ENCODE measurements at places on chromosomes 3 and 15. TPM values are rescaled to one million over a fixed set of nuclear protein-coding genes. Genes with fewer than 3 reads are reported as not detected.
A peak's percentile ranks its signal among the peaks of the same experiment; 100 is the strongest.

DNA sequence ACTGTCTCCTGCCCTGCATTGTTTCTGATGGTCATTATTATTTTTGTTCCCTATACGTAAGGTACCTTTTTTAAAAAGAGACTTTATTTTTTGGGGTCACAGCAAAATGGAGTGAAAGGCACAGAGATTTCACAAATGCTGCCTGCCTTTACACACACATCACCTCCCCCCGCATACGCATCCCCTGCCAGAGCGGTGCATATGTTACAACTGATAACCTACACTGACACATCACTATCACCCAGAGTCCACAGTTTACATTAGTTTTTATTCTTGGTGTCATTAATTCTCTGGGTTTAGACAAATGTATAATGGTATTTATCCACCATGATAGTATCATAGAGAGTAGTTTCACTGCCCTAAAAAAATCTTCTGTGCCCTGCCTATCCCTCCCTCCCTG, 43.6 kb upstream of the KLF13 start:
- DNase-seq: peak; percentile 27
- H3K36me3 ChIP-seq: peaks cover 7% of the 10 kb centered on the region
- no peak overlapping the region for H3K4me3 ChIP-seq
- H3K27ac ChIP-seq: no peak overlapping the region
- no peaks in the 10 kb centered on the region for H3K27me3 ChIP-seq

DNA sequence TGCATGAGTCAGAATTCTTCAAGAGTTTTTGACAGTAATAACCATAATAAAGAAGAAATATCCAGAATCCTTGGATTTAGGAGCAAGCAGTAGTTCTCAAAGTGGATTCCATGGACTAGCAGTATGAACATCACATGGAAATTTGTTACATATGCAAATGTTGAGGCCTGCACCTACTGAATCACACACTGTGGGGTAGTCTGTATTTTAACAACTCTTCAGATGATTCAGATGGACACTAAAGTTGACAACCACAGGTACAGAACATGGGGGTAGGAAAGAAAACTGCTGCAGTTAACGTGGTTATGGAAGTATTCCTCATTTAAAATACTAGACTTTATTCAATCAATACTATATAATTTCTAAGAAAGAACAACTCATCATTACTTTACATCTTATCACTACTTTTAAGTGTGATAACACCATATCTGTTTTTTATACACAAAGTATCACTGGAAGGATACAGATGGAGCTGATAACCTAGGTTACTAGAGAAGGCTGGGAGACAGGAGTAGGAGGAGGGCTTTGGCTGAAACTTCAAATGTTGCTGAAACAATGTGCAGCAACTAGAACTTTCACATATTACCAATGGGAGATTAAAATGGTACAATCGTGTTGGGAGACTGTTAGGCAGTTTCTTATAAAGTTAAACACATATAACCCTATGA, 11.7 kb downstream of the NEDD4 start:
- H3K27ac ChIP-seq: no peak overlapping the region
- DNase-seq: no peak
- H3K36me3 ChIP-seq: peaks cover 3% of the 10 kb centered on the region
- no peak overlapping the region for H3K4me3 ChIP-seq

SNRK gene
- total RNA-seq: 57.2 TPM

- H3K4me1 ChIP-seq: no peaks in the 10 kb centered on the region
- H3K27ac ChIP-seq: no peak overlapping the region
- H3K4me3 ChIP-seq: no peak overlapping the region
- no peaks in the 10 kb centered on the region for H3K27me3 ChIP-seq
- H3K36me3 ChIP-seq: peaks cover 1% of the 10 kb centered on the region
Measured at GRCh38 chr3:158381262-158381868, 189.6 kb upstream of the MLF1 start.

- H3K27me3 ChIP-seq: peaks cover 23% of the 10 kb centered on the region
- peaks cover 3% of the 10 kb centered on the region for H3K4me1 ChIP-seq
- H3K27ac ChIP-seq: no peak overlapping the region
- no peaks in the 10 kb centered on the region for H3K36me3 ChIP-seq
Measured at GRCh38 chr15:65072617-65073016, 3.9 kb upstream of the KBTBD13 start.

GRCh38 chr3:52574056-52574965, 37.9 kb downstream of the UQCC5 start:
- H3K36me3 ChIP-seq: peaks cover 45% of the 10 kb centered on the region
- no peak overlapping the region for H3K4me3 ChIP-seq
- no peaks in the 10 kb centered on the region for H3K27me3 ChIP-seq
- no peak overlapping the region for H3K27ac ChIP-seq
- DNase-seq: no peak

STRIT1 gene
- total RNA-seq: not detected

- peak overlapping the region; percentile 95 for H3K27ac ChIP-seq
- H3K4me1 ChIP-seq: peaks cover 96% of the 10 kb centered on the region
- peak overlapping the region; percentile 45 for H3K4me3 ChIP-seq
Measured at GRCh38 chr3:30618526-30618925, 12.1 kb downstream of the TGFBR2 start.

DNA sequence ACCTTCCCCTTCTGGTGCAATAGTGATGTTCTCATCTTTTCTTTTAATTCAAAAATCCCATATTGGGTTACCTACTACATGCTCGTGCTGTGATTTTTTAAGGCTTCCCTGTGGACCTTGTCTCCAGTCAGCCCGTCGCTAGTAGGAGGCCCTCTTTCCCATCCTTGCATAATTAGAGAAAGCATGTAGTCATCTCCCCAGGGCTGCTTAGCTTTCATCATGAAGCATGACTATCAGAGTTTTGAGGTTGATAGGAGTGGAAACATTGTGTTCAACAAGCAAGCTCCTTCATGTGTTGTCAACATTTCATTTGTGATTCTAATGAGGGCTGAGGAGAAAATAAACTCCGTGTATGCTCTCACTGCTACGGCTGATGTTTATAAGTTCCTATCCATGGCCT, 8.7 kb upstream of the LRTM1 start:
- DNase-seq: no peak
- H3K36me3 ChIP-seq: no peaks in the 10 kb centered on the region
- H3K4me1 ChIP-seq: no peaks in the 10 kb centered on the region
- H3K4me3 ChIP-seq: no peak overlapping the region
- no peak overlapping the region for H3K27ac ChIP-seq

GRCh38 chr3:181847276-181847675, 135.6 kb downstream of the SOX2 start:
- DNase-seq: no peak
- H3K4me1 ChIP-seq: no peaks in the 10 kb centered on the region
- no peaks in the 10 kb centered on the region for H3K27me3 ChIP-seq
- no peak overlapping the region for H3K27ac ChIP-seq
- no peaks in the 10 kb centered on the region for H3K36me3 ChIP-seq

NMNAT3 gene
- total RNA-seq: 0.80 TPM

PRICKLE2 gene
- not detected for total RNA-seq

DNA sequence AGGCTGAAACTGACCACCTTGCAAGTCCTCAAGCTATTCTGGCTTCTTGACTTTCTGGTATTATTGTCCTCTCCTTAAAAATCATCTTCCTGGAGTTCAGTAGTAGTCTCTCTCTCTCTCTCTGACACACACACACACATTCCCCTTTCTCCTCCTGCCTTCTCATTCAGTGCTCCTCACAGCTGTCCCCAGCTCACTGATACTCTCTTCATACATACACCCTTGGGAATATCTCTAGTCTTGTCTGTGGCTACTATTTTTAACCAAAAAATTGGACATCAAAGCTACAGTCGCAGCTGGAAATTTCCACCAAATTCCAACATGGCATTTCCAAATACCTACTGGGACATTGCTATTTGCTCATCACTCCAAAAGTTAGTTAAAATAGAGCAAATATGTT, 178.9 kb downstream of the ECT2 start:
- H3K27ac ChIP-seq: no peak overlapping the region
- no peaks in the 10 kb centered on the region for H3K36me3 ChIP-seq

LRRC34 gene
- total RNA-seq: 7.2 TPM

DNA sequence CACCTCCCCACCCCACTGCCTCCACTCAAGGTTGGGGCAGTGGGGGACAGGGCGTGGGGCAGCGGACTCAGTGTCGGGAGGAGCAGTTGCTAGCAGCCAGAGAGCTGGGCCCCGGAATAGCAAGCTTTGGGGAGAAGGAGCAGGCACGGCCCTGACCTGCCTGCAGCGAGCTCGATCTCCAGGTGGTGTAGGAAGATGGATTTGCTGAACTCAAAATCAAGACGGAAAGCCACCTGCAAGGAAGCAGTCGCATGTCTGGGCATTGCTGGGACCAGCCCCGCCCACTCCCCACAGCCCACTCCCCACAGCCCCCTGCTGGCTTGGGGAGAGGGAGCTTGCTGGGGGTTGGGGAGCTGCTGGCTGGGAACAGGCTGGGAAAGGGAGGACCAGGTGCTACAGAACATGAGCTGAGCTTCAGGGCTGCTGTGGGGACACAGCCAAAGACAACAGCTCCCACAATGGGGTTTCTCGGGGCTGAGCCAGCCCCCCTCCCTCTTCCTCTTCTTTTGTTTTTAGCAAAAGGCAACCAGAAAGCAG, 38.0 kb downstream of the FEM1B start:
- H3K4me1 ChIP-seq: no peaks in the 10 kb centered on the region
- no peaks in the 10 kb centered on the region for H3K36me3 ChIP-seq
- no peak overlapping the region for H3K27ac ChIP-seq
- DNase-seq: no peak

- H3K27me3 ChIP-seq: peaks cover 6% of the 10 kb centered on the region
- H3K36me3 ChIP-seq: peaks cover 1% of the 10 kb centered on the region
- DNase-seq: no peak
- no peak overlapping the region for H3K27ac ChIP-seq
- peaks cover 9% of the 10 kb centered on the region for H3K4me1 ChIP-seq
Measured at GRCh38 chr3:59508273-59508672, 458.4 kb upstream of the CFAP20DC start.

DNA sequence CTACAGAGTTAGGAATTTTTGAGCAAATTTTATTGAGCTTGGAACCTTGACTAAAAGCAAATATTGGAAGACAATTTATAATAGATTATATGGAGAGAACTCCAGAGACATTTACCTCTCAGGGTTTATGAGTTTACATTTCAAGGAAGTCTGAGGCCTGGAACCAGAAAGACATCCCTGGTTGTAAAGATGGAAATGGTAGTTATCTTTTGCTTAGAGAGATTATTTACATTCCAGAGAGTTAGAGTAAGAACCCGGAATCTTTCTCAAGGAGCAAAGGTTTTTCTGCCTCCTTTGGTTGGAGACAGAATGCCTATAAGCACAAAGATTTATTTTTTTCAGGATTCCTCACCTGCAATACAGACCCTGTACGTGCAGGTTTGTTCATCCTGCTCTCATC, 458.1 kb downstream of the TBL1XR1 start:
- no peak overlapping the region for H3K4me3 ChIP-seq
- no peaks in the 10 kb centered on the region for H3K27me3 ChIP-seq
- no peaks in the 10 kb centered on the region for H3K4me1 ChIP-seq
- no peak overlapping the region for H3K27ac ChIP-seq
- DNase-seq: no peak
- no peaks in the 10 kb centered on the region for H3K36me3 ChIP-seq

DNA sequence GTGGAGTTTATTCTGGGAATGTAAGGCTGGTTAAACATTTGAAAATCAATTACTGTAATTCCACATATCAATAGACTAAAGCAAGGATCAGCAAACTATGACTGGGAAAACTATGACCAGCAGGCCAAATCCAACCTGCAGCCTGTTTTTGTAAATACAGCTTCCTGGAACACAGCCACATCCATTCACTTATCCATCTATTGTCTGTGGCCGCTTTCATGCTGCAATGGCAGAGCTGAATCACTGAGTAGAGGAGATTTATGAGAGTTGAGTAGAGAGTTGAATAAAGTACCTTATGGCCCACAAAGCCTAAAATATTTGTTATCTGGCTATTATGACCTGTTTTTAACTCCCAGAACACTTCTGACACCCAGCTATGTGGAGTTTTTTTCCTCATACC, 12.2 kb downstream of the MYLK start:
- peaks cover 12% of the 10 kb centered on the region for H3K4me1 ChIP-seq
- no peak for DNase-seq
- no peak overlapping the region for H3K27ac ChIP-seq
- no peak overlapping the region for H3K4me3 ChIP-seq
- peaks cover 27% of the 10 kb centered on the region for H3K27me3 ChIP-seq

DNA sequence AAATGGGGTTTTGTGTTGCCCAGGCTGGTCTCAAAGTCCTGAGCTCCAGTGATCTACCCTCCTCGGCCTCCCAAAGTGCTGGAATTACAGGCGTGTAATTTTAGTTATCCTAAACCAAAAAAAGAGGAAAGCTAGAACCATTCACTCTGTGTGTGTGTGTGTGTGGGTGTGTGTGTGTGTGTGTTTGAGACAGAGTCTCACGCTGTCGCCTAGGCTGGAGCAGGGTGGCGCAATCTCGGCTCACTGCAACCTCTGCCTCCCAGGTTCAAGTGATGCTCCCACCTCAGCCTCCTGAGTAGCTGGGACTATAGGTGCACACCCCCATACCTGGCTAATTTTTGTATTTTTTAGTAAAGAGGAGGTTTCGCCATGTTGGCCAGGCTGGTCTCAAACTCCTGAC, 84.0 kb downstream of the TFDP2 start:
- H3K4me3 ChIP-seq: no peak overlapping the region
- no peak overlapping the region for H3K27ac ChIP-seq
- no peaks in the 10 kb centered on the region for H3K4me1 ChIP-seq
- no peak for DNase-seq
- no peaks in the 10 kb centered on the region for H3K27me3 ChIP-seq

- no peak overlapping the region for H3K4me3 ChIP-seq
- H3K27me3 ChIP-seq: no peaks in the 10 kb centered on the region
- no peak overlapping the region for H3K27ac ChIP-seq
- no peaks in the 10 kb centered on the region for H3K4me1 ChIP-seq
- H3K36me3 ChIP-seq: no peaks in the 10 kb centered on the region
- no peak for DNase-seq
Measured at GRCh38 chr15:83327041-83327440, 42.6 kb upstream of the BNC1 start.

RCN2 gene
- total RNA-seq: 22.5 TPM

GRCh38 chr3:36124118-36124796, 256.0 kb upstream of the STAC start:
- no peak overlapping the region for H3K4me3 ChIP-seq
- DNase-seq: no peak
- H3K36me3 ChIP-seq: no peaks in the 10 kb centered on the region
- H3K4me1 ChIP-seq: no peaks in the 10 kb centered on the region
- H3K27me3 ChIP-seq: no peaks in the 10 kb centered on the region
- no peak overlapping the region for H3K27ac ChIP-seq

SLC38A3 gene
- total RNA-seq: not detected

GRCh38 chr3:134340982-134341365, 33.3 kb downstream of the AMOTL2 start:
- H3K27me3 ChIP-seq: peaks cover 4% of the 10 kb centered on the region
- DNase-seq: no peak
- no peak overlapping the region for H3K4me3 ChIP-seq
- H3K4me1 ChIP-seq: peaks cover 4% of the 10 kb centered on the region
- H3K27ac ChIP-seq: no peak overlapping the region
- H3K36me3 ChIP-seq: no peaks in the 10 kb centered on the region

GRCh38 chr15:44596511-44597010, 59.6 kb downstream of the EIF3J start:
- peak overlapping the region; percentile 5 for H3K27ac ChIP-seq
- H3K27me3 ChIP-seq: no peaks in the 10 kb centered on the region

ETV5 gene
- total RNA-seq: 0.47 TPM

GRCh38 chr3:49421890-49422378, 339 bp downstream of the AMT start:
- H3K36me3 ChIP-seq: peaks cover 36% of the 10 kb centered on the region
- no peaks in the 10 kb centered on the region for H3K27me3 ChIP-seq
- peaks cover 50% of the 10 kb centered on the region for H3K4me1 ChIP-seq

P2RY13 gene
- total RNA-seq: not detected

Data from activated CD8-positive, alpha-beta memory T cell treated with anti-CD3 and anti-CD28 coated beads, Interleukin-2, amount 10 ng/mL, durations not matched to agents 7 days and 5 days (primary cell).